ENCODE measurements at places on chromosomes 3 and 15.

- no peak for DNase-seq
These were observed 70.9 kb downstream of the SCN5A start for GRCh38 chr3:38578551-38578950.

DNA sequence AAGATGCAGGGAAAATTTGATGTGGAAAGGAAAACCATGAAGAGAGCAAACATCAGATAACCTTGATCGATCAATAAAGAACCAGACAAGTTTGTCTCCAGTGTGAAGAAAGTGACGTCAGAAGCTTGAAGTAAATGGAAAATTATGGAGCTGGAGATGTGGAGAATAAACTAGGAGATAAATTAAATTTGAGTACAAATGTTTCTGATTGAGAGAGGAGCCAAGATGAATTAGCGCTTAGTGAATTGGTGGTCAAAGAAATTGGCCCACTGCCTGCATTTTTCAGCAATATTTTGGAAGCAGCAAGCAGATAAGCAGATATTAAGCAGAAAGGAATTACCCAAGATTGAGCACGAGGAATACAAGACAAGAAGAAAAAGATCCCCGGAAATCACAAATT, 567.3 kb upstream of the ZNF385D start:
- no peak for DNase-seq

GRCh38 chr3:8802256-8802655, 32.8 kb upstream of the OXTR start:
- no peak for DNase-seq

- no peak for DNase-seq
These were observed 6.9 kb downstream of the PLCH1 start for GRCh38 chr3:155737844-155738460.

GRCh38 chr15:59371458-59372351, 966 bp downstream of the MYO1E start:
- no peak for DNase-seq

- DNase-seq, result no peak
These were observed 50.4 kb upstream of the ADCY5 start for GRCh38 chr3:123499322-123499721.

GRCh38 chr15:95169541-95170459, 938.4 kb downstream of the MCTP2 start:
- DNase-seq, result no peak

GRCh38 chr3:188489639-188490405, 335.9 kb downstream of the LPP start:
- DNase-seq, result no peak

DNA sequence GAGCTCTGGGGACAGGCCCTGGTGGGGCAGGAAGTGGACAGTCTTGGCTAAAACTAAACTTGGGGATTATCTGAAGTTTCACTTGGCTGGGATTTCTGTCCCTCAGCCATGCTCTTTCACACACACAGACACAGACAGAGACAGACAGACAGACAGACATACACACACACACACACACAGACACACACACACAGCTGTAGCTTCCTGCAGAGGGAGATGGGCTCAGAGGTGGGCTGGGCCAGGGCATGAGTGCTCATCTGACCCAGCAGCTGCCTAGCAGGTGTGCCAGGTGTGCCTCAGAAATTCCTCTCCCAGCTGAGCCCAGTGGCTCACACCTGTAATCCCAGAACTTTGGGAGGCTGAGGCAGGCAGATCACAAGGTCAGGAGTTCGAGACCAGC, 3.3 kb downstream of the RHOV start:
- no peak for DNase-seq

DNA sequence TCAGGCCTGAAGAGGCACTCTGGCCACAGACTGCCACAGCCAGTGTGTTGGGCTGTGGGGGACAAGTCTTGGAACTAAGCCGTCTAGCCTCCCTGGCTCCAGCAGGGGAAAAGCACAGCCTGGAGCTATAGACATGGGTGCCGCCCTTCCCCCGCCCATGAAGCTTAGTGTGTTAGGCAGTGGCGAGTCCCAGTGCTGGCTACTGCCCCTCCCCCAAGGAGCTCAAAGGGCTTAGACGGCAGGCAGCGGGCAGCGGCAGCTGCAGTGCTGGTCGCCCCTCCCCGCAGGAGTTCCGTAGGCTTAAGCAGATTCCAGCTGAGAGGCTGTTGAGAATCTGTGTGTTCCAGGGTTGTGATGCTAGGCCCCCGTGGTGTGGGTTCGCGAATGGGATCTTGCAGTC, 135.8 kb upstream of the RORA start:
- DNase-seq, result no peak

DNA sequence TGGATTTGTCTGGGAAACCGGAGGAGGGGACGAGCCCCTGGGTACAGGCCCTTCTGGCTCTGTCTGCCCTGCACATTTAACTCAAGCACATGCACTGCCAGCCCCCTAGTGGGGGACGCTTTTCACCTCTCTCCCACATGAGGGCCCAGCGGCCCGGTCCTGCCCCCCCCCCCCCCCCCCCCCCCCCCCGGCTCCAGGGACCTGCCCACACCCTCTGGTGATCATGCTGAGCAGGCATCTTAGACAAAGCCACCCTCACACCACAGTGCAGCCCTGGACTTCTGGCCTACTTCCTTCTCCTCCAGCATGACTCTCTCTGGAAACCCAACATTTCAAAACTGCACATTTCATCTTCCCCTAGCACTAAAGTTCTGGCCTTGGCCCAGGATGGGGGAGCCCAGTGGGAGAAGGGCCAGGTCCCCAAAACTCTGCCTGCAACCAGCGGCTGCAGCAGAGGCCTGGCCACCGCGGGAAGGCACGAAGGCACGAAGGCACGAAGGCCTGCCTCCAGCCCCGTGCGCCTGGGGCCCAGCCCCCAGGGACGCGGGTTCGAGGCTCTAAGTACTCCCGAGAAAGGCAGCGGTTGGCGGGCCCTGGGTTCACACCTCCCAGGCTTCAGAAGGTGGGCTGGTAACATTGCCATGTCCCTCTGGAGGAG, 14.1 kb downstream of the KLF15 start:
- no peak for DNase-seq

DNA sequence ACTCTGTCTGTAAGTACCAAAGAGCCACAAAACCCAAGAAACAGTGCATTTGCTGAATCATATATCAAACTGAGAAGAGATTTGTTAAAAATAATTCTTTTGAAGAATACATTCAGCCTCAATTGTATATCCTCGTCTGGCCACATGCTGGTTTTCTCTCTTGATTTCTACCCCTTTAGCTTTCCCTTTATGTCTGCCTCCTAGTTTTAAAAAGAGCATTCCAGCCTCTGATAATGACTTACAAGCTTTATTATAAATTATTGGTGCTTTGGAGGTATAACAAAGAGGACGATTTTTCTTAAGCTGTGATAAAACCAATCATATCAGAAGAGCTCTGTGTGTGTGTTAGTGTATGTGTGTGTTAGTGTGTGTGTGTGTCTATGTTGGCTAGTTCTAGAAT, 70.4 kb upstream of the ROBO2 start:
- DNase-seq, result no peak

GRCh38 chr3:82561784-82562183, 800.3 kb upstream of the GBE1 start:
- DNase-seq, result no peak

DNA sequence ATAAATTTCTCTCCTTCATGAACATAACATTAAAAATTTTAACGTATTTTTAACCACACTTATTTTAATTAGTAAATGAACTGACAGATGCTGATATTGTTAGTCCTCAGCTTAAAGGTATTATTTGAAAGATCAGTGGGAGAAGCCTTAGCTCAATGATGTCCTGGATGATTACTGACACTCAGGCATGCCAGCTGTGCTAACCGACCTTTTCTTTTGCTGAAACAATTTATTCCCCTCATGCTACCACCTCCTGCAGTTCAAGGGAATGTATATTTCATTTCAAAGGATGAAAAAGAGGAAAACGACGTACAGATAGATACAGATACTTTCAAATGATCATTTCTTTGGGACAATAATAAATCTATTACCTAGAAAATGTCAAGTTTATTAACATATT, 620.8 kb downstream of the FGF12 start:
- DNase-seq, result no peak

DNA sequence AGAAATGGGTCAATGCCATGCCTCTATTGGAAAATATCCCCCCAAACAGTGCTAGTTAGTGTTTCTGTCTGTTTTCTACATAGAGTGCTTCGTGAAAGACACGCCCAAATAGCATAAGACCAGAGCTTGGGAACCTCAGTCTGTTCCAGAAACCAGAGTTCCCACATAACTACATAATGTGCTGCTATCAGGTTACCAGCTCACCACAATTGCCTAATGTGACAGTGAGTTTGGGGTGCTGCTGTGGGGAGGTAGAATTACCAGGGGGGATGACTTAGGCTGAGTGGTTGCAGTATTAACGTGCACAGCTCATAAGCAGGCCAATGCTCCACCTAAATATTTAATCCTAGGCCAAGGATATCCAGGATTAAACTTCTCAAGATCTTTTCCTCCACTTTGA, 39.2 kb downstream of the DUT start:
- DNase-seq, result no peak

DNA sequence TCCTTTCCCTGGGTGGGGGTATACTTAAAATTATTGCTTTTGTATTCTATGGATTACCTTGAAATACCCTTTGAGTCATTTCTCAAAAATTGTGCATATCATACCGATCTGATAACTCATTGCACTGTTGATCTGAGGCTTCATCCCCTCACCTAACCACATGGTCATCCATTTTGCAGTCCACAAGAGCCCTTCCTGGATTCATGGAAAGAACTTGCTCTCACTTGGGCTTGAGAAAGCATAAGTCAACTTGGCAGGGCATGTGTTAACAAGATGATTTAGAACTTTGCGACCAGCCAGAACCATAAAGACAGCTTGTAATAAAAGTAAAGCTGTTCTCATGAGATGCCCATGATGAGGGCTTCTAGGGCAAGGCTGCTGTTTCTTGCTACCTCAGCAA, 22.2 kb downstream of the MME start:
- no peak for DNase-seq

DNA sequence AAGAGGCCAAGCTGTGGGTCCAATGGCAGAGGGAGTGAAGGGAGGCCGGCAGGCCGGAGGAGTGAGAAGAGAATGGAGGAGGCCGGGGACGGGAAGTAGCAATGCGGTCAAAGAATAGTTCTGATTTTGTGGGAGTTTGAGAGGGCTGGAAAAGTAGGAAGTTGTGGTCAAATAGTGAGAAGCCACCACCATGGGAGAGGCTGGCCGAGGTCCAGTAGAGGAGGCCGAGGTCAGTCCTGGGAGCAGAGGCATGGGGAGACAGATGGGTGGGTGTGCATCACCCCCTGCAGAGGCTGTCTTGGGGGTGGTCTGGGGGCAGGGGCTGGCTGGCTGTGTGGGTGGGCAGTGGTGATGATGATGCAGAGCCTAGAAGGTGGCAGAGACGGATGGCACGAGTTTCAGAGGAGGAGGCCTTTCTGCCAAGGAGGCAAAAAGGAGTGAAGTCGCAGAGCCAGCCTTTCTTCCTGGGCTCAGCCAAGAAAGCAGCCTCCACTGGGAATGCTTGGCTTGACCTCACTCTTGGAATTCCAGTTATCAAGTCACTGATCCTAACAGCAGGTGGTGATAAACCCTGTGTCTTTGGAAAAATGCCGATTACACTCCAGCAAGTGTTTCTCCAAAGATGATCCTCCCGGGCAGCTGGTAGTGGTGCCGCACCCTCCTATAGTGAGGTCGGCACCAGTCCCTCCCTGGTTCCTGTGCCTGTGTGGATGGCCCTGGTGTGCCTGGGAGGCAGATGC, 57.3 kb downstream of the ARNT2 start:
- DNase-seq, result no peak

DNA sequence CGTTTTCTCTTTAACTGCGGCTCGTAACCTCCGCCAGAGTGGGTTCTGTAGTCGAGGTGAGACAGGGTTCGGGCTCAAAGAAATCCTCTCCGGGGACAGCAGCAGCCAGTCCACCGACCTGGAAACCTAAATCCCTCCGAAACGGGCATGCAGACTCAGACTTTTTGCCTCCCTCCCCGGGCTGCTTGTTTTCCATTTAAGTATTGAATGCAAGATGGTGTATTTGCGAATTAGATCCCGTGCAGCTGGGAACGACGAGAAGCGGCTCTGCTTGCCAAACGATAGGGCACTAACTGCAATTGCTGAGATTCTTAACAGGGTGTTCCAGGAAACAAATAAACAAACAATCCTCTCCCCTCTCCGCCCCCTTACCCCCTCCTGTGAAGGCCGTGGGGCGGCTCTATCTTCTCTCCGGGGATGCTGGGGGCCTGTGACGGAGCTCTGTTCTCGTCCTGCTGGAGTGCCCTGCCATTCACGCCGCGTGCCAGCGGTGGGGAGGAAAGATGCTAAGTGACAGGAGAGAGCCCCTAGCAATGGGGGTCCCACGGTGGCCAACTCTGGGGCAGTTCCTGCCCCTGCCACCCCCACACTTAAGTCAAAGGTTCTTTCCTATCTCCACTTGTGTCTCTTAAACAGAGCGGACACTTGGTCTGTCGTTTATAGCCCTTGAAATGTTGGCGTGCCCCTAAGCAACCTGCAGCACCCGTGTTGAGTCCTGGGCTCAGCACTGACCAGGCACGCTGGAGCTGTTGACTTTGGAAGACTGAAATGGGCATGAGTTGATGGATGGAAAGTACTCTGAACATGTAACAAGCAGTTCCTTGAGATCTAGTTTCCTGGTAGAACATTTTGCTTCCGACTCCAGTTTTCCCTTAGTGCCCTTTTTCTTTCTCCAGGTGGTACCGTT, 1.3 kb upstream of the ETV5 start:
- no peak for DNase-seq

DNA sequence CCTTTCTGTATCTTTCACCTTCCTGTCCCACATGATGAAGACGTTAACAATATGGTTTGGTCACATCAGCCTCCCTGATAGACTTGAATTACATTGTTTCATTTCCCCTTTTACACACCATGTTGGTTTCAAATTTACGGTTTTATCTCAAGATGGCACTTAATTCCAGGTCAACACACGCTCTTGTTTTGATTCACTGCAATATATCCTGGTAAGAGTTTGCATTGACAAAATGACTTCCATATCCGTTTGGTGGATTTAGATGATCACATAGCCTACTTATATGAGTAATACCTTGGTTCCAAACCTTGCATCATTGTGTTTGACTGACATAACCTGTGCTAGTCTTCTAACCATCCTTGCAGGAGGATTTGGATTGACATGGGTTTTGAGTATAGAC, 499.4 kb downstream of the ROBO1 start:
- no peak for DNase-seq

DNA sequence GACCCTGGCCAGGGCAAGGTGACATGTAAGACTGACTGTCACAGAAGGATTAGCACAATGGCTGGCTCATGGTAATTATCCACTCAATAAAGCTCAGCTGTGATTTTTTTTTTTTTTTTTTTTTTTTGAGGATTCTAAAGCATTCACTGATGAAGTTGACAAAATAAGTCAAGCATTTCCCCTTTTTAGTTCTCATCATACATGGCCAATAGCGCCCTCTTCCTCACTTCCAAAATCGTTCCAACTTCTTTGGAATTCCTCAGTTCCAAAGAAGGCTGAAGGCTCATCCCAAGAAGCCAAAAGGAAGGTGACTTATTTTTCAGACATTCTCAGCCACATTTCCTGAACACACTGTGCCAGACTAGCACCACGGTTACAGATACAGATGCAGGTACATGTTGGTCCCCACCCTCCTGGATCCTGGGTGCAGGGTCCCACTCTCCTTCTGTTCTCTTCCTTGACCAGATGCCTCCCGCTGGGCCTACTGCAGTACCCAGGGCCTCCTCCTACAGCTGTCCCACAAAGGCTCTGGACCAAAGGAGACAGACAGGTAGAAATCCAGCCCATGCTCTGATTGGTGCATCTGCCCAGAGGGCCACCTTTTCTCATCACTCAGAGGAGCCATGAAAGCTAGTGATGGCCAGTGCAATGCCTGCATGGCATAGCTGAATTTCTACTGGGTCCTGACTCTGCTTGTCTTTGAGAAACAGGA, 202.6 kb downstream of the UACA start:
- DNase-seq, result no peak

- DNase-seq, result no peak
These were observed 40.5 kb upstream of the MAGEF1 start for GRCh38 chr3:184752361-184752760.
